Lung (tissue), 17 donors: ENCODE measurements at places on chromosomes 2 and 18.

GRCh38 chr2:72934683-72935610 is 17.6 kb downstream of the EMX1 start:
- no peak for DNase-seq

GRCh38 chr2:182379241-182379640 is 47.6 kb downstream of the PDE1A start:
- peak; percentile 41 for DNase-seq

DNA sequence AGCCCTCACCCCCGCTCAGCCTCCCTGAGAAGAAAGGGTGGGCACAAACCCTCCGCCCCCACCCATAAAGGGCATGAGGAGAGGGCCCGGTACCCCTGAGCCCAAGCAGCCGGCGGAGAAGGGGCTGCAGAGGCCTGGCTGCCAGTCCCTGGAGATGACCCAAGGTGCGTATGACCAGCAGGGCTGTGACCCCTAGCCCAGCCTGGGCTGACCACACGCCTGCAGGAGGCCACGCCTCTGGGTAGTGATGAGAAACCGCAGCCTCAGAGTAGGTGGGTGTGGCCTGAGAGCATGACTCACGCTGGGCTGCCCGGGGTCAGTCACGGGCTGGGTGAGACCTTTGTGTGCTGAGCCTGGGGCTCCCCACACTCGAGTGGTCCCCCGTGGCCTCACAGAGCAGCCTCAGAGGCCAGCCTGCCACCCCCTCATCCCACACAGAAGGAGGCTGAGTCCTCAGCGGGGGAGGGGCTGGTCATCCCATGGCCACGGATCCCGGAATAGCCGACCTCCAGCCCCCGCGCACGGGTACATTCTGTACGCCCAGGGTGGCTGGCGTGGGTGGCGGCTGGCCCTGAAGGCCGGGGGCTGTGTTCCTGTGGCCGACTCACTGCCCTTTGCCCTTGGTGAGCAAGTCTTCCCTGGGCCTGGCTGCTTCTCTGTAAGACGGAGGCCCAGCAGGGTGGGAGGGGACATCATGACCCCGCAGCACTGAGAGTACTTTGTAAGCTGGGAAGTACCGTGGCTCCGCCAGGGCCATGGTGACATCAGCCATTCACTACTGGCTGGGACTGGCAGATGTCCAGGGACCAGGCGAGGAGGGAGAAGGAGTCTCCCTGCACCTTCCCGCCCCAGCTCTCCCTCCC is 110.8 kb upstream of the OTOS start:
- DNase-seq: peak; percentile 89

- peak; percentile 13 for DNase-seq
These were observed 74.8 kb downstream of the NFATC1 start for GRCh38 chr18:79470547-79470946.

GRCh38 chr2:238908960-238909951 is 61.4 kb downstream of the TWIST2 start:
- DNase-seq: peak; percentile 56

GRCh38 chr18:59323931-59324622 is 5.6 kb upstream of the CPLX4 start:
- no peak for DNase-seq

GRCh38 chr18:2091937-2092336 is 479.4 kb downstream of the METTL4 start:
- no peak for DNase-seq

GRCh38 chr2:86441882-86442641 is 891 bp downstream of the KDM3A start:
- peak; percentile 76 for DNase-seq

- no peak for DNase-seq
These were observed 215.3 kb upstream of the CDH19 start for GRCh38 chr18:66819235-66819634.
